H1 (cell line): ENCODE measurements at places on chromosomes 7 and 10. TPM values are rescaled to one million over a fixed set of nuclear protein-coding genes. Genes with fewer than 3 reads are reported as not detected.

DNA sequence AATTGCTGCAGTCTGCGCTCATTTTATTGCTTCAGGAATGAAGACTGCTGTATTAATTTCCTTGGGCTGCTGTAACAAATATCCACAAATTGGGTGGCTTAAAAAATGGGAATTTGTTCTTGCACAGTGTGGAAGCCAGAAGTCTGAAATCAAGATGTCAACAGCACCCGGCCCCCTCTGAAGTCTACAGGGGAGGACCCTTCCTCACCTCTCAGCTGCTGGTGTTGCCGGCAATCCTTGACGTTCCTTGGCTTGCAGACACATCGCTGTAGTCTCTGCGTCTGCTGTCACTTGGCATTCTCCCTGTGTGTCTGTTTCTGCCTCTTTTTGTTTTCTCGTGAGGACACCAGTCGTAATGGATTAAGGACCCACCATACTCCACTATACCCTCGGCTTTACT is 166.2 kb downstream of the PTPN20 start:
- H3K4me3 ChIP-seq: no peak overlapping the region
- no peaks in the 10 kb centered on the region for H3K4me1 ChIP-seq
- H3K27ac ChIP-seq: no peak overlapping the region
- no peaks in the 10 kb centered on the region for H3K27me3 ChIP-seq
- no peaks in the 10 kb centered on the region for H3K36me3 ChIP-seq

The SH2D4B gene
- polyA plus RNA-seq: 0.06 TPM in 1 of 2 replicates, not detected in the other

DNA sequence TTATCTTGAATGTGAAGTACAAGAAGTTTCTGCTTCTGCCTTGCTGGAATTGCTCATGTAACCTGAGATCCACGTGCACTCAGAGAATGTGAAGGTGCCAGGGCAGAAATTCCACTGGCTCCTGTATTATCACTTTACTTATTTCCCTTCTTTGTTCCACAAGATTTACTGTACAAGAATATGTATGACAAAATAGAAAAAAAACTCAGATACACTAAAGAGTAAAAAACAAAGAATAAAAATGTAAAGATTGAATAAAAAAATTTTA is 43.0 kb downstream of the PLCE1 start:
- DNase-seq: no peak
- no peak overlapping the region for H3K27ac ChIP-seq
- H3K4me3 ChIP-seq: no peak overlapping the region
- H3K4me1 ChIP-seq: no peaks in the 10 kb centered on the region
- H3K27me3 ChIP-seq: no peaks in the 10 kb centered on the region

The MRPS24 gene
- 347 and 410 TPM in 2 replicates for polyA plus RNA-seq

DNA sequence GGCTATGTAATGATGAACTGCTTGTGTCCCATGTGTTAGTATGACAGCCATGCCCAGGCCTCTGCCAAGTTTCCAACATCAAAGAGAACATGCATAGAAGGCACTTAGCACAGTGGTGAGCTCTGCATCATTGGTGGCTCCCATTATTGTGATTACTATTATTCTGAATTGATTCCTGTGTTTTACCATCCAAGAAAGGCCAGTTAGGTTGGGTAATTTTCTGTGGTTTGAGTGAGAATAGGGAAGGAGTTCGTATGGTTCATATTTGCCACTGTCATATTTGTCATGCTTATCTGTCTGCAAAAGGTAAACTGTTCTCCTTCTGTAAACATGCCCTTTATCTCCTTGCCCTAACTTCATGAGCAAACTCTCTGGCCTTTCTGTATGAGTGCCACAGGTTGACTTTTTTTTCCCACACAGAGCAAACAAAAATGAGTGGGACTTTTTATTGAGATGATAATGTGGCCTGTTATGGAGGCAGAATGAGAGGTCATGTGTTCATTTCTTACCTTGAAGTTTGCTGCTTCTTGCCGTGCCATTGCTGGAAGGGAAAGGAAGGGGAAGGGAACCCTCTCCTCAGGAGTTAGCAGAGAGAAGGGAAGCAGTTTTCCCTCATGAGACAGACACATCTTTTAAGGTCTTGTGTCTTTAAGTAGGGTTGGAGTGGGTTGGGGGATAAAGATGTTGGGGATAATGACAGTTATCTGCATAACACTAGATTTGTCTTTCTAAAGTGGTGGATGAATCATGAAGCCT is 301.9 kb downstream of the LRMDA start:
- no peaks in the 10 kb centered on the region for H3K4me1 ChIP-seq
- H3K36me3 ChIP-seq: no peaks in the 10 kb centered on the region
- no peaks in the 10 kb centered on the region for H3K27me3 ChIP-seq
- H3K4me3 ChIP-seq: no peak overlapping the region

The NKX1-2 gene
- 11.5 and 12.7 TPM in 2 replicates for polyA plus RNA-seq

DNA sequence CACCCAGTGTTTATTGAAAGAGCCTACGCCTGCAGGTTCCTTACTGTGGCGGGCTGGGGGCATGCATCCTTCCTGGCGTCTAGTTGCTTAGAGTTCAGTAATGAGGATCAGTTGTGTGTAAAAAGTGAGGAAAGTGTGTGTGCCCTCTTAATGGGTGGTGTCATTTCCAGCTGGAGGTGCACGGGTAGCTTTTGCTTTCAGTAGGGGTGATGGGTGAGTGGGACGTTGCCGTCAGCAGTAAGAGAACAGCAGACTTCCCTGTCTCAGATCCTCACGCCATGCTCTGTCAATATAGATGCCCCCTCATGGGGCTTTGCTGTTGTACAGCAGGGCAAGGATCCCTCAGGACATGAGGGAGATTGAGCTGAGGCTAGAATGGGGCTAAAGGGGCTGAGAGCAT is 352.6 kb upstream of the GALNT17 start:
- H3K4me1 ChIP-seq: no peaks in the 10 kb centered on the region
- H3K4me3 ChIP-seq: no peak overlapping the region

- no peak for DNase-seq
- H3K4me3 ChIP-seq: no peak overlapping the region
- H3K27ac ChIP-seq: no peak overlapping the region
- H3K4me1 ChIP-seq: no peaks in the 10 kb centered on the region
- H3K36me3 ChIP-seq: no peaks in the 10 kb centered on the region
Observed at GRCh38 chr7:120169996-120170783, 102.8 kb upstream of the KCND2 start.

DNA sequence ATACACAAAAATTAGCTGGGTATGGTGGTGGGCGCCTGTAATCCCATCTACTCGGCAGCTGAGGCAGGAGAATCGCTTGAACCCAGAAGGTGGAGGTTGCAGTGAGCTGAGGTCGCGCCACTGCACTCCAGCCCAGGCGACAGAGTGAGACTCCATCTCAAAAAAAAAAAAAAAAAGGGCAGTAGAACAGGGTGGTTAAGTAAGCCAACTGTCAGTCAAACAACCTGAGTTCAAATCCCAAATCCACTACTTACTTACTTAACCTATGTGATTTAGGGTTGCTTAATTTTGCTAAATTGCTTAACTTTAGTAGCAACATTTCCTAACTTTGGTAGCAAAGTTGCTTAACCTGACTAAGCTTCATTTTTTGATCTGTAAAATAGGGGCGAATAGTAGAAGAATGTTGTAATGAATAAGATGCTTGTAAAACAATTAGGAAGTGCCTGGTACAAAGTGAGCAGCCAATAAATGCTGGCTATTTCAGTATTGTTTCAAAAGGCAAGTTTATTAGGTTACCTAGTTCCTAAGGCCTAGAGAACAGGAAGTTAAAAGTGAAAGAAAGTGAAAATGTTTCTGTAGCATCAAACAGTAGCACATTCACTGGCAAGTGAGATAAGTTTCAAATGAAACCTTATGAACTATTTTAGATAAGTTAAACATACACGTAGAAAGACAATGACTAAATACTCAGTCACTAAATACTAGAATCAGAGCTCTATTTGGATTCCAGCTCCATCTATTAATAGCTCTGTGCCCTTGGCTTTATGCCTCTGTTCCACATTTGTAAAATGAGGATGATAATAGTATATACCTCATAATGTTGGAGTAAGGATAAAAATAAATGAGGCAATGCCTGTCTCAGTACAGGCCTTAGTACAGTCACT is 64.3 kb downstream of the HOXA1 start:
- no peak overlapping the region for H3K27ac ChIP-seq
- peaks cover 4% of the 10 kb centered on the region; the same call in 1 of the 2 replicates for H3K27me3 ChIP-seq
- no peak overlapping the region for H3K4me3 ChIP-seq
- no peaks in the 10 kb centered on the region for H3K36me3 ChIP-seq
- no peak for DNase-seq
- peaks cover 2% of the 10 kb centered on the region; the same call in 1 of the 2 replicates for H3K4me1 ChIP-seq

The BTAF1 gene
- 15.6 and 24.5 TPM in 2 replicates for polyA plus RNA-seq
